RWPE2 (cell line): ENCODE measurements at places on chromosomes 4 and X.

DNA sequence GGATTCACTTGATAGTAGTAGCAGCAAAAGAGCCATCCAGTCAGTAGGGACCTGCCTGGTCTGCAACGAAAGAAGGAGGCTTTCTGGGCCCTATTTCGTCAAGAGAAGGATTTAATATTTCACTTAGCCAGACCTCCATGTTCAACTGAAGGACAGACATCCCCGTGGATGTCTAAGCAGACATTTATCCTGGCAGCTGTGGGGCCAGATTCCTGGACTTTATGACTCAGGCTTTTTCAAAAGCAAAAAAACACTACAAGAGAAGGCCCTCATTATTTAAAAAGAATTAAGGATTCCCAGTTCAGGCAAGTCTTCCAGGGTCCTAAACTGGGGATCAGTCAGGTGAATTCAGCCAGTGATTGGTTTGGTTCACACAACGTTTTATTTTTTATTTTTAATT is 88.5 kb upstream of the TSPAN5 start:
- no peaks in the 10 kb centered on the region for H3K27me3 ChIP-seq
- no peak overlapping the region for H3K27ac ChIP-seq
- no peaks in the 10 kb centered on the region for H3K36me3 ChIP-seq
- no peak for DNase-seq

GRCh38 chr4:183130328-183131155 is 31.5 kb downstream of the WWC2 start:
- H3K4me3 ChIP-seq: no peak overlapping the region
- peak overlapping the region; percentile 62 for H3K27ac ChIP-seq
- peaks cover 21% of the 10 kb centered on the region for H3K4me1 ChIP-seq
- DNase-seq: peak; percentile 65
- H3K36me3 ChIP-seq: 0 out of 2 replicates have a peak, but pooled peaks cover 2% of the 10 kb centered on the region

GRCh38 chrX:758917-759316 is 128.3 kb downstream of the SHOX start:
- H3K27ac ChIP-seq: no peak overlapping the region
- no peaks in the 10 kb centered on the region for H3K36me3 ChIP-seq
- H3K4me1 ChIP-seq: no peaks in the 10 kb centered on the region
- no peaks in the 10 kb centered on the region for H3K27me3 ChIP-seq

DNA sequence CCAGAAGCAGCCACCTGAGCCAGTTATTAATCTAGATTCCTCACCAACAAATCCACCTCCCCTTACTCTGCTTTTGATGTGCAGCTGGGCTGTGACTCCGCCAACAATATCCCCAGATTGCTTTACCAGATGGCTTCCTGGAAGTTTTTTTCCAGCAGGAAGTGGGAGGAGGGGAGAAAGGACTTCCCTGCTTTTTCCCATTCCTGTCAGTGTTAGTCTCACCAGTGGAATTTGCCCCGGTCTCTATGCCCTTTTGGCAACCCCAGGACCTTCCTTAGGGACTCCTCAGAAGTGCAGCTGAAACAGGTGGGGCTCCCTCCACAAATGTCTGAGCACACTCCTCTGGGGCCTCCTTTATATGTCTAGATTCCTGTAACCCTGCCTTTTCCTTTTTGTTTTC is 465.2 kb upstream of the IGFBP7 start:
- peaks cover 8% of the 10 kb centered on the region for H3K27me3 ChIP-seq
- H3K36me3 ChIP-seq: no peaks in the 10 kb centered on the region
- no peak overlapping the region for H3K27ac ChIP-seq
- H3K4me1 ChIP-seq: no peaks in the 10 kb centered on the region

DNA sequence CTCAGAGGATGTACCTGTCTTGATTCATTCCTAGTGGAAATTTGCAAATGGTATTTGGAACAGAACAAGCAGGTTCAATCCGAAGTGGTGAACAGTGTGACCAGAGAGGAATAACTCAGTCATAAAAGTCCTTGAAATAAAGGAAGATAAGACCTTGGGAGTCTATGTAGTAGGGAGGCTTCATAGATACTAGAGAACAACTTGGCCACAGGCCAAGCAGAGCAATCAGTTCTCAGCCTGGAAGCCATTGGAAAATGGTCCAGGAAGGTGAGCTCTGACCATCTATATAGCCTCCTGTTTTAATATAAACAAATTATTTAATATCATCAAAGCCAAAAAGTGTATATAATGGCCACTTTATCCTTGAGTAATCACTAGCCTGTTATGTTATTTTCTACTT is 11.3 kb downstream of the TXK start:
- H3K27me3 ChIP-seq: no peaks in the 10 kb centered on the region
- H3K27ac ChIP-seq: no peak overlapping the region
- H3K36me3 ChIP-seq: no peaks in the 10 kb centered on the region
- no peak for DNase-seq

- DNase-seq: no peak
- H3K4me1 ChIP-seq: no peaks in the 10 kb centered on the region
- H3K36me3 ChIP-seq: no peaks in the 10 kb centered on the region
- H3K27ac ChIP-seq: no peak overlapping the region
Observed at GRCh38 chr4:187711586-187711985, 284.0 kb upstream of the ZFP42 start.

- H3K4me3 ChIP-seq: no peak overlapping the region
- H3K36me3 ChIP-seq: no peaks in the 10 kb centered on the region
- H3K4me1 ChIP-seq: no peaks in the 10 kb centered on the region
- no peak for DNase-seq
Observed at GRCh38 chr4:134024251-134024650, 177.3 kb downstream of the PABPC4L start.

- no peak overlapping the region for H3K27ac ChIP-seq
- H3K27me3 ChIP-seq: peaks cover 100% of the 10 kb centered on the region
- no peak overlapping the region for H3K4me3 ChIP-seq
- no peak for DNase-seq
Observed at GRCh38 chr4:4865705-4866123, 6.2 kb downstream of the MSX1 start.

DNA sequence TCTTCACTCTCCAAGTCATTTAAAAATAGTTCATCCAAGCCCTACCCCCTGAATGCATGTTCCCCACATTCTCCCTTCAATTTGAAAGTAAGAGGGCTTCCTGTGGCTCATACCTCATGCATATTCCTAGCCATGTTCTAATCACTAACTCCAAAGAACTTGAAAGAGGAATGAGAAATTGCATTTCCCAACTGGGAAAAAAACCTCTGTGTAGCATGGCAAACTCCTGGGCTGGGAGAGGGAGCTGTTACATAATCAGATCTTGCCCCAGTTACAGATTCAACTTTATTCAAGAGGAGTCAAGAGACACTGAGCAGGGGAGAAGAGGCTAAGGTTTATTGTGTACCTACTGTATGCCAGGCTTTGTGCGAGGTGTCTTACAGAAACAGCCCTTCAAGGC is 90.2 kb downstream of the SLC2A9 start:
- H3K36me3 ChIP-seq: peaks cover 43% of the 10 kb centered on the region
- H3K4me1 ChIP-seq: peaks cover 2% of the 10 kb centered on the region
- H3K27ac ChIP-seq: no peak overlapping the region
- H3K27me3 ChIP-seq: no peaks in the 10 kb centered on the region
- H3K4me3 ChIP-seq: no peak overlapping the region
